DMS79 treated with DMSO at 0.1 percent for 48 hours (cell line): ENCODE measurements at places on chromosomes 1 and 21.

DNA sequence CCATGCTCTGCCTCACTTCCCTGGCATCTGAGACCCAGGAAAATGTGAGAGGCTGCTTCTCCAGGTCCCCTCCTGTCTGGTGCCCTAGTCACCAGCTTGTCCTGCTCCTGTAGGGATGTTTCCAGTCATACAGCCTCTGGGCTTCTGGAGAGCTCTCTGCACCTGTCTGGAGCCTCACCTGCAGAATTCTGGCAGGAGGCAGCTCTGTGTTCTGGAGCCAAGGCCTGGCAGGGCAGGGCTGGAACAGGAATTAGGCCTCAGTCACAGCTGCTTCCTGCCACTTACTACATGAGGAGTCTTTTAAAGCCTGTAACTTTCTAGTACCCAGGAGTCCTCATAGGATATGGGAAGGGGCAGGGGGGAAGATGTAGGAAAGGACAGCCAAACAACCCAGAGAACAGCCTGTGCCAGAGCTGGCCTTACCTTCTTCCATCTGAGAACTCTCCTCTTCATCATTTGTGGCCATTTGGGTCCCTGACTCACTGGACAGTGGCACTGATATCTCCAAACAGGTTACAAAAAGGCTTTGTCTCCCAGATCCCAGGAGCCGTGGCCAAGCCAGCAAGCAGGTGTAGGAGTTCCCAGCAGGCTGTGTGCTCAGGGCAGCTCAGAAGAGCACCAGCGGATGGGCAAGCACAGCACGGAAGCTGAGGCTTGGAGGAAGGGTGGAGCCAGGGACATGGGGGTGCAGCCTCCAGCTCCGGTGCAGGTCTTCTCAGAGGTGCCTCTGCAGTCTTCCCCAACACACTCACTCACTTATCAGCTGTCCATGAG is 31.4 kb upstream of the ARTN start:
- peak; percentile 13 for DNase-seq

GRCh38 chr1:167722870-167723251 is 1.1 kb downstream of the MPZL1 start:
- DNase-seq = no peak

DNA sequence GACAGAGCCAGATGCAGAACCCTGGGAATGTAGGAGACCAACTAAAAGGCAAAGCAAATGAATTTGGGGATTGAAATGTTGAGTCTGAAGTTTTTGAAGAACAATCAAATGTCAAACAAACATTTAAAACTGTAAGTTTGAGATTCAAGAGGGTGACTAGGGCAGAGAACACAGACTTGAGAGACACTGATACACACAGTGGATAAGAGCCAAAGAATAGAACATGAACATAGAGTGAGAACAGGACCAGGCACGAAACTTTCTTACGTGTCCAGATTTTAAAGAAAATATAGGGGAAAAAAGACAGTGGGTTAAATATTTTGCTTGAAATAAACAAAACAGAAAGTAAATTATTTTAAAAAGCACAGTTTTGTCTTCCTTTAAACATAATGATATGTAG is 115.7 kb downstream of the DPYD start:
- no peak for DNase-seq

GRCh38 chr1:233294913-233295236 is 650 bp downstream of the PCNX2 start:
- DNase-seq = peak; percentile 52

GRCh38 chr1:47918257-47918867 is 78.8 kb downstream of the TRABD2B start:
- no peak for DNase-seq

DNA sequence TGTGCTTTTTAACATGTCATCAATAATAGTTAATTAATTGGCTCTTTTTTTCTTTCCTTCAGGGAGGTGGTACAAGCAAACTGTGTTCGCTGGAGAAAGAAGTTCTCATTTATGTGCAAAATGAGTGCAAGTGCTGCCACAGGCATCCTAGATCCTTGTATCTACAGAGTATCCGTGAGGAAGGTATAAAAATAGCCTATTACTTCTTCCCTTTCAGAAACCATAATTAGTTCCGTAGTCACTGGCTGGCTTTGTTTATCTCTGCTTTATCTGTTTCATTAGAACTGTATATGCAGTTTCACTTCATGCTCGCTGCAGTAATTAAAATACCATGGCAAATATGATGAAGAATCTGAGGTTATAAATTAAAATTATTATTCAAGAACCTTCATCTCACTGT is 40.6 kb downstream of the EEIG2 start:
- no peak for DNase-seq

- no peak for DNase-seq
Observed at GRCh38 chr1:1429671-1430073, 5.8 kb upstream of the VWA1 start.

GRCh38 chr1:108537976-108538375 is 21.9 kb upstream of the EEIG2 start:
- no peak for DNase-seq

GRCh38 chr1:197173571-197174507 is 27.4 kb upstream of the ASPM start:
- no peak for DNase-seq
